ENCODE measurements at places on chromosomes 4 and X.

DNA sequence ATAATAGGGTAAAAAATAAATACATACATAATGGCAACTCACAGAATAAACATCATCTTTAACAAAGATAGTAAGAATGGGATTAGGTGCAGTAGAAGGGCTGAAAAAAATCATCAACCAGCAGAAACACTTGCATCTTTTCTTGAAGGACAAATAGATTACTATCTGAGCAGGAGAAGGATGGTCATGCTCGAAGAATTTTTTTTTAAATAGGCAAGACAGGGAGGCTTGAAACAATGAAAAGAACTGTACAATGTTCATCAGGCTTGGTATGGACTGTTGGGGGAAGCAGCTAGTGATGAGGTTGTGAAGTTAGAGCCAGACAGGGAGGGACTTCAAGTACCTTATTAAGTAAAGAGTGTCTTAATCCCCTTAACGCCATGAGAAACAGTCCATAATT lies 167.4 kb upstream of the LDB2 start:
- DNase-seq: no peak

- no peak for DNase-seq
These were observed 278.9 kb downstream of the INPP4B start for GRCh38 chr4:142567199-142567598.

GRCh38 chr4:61886131-61886530 lies 686.0 kb downstream of the ADGRL3 start:
- DNase-seq: no peak

- DNase-seq: no peak
These were observed 633.1 kb upstream of the FTHL17 start for GRCh38 chrX:31704938-31705337.

- peak; percentile 27 for DNase-seq
These were observed 8.8 kb downstream of the DDX53 start for GRCh38 chrX:23008431-23009099.

DNA sequence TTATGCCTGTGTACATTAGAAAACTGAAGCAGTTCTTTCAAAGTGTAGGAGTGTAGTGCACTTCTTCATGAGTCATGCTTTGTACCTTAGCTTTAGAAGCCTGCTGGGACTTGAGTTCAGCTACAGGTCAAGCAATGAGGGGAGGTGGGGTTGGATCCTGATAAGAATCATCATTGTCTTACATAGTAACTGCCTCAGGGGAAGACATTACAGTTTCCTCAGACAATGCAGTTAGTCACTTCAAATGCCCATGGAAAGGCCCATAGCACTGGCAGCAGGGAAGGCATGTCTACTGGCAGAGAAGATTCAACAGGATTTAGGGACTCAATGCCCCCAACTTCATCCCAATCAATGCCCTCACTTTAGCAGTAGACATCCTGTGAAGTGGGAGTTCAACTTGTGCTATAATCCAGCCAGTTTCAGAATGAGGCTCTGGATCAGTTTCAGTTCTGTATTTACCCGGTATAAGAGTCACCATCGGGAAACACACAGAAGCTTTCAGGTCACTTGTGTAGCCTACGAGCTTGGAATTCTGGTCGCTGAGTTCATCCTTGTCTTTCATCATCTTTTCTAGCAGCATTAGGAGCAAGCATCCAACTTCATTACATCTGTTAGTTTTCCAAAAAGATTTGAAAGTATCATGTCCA lies 1216.5 kb downstream of the RAPGEF2 start:
- DNase-seq: no peak

DNA sequence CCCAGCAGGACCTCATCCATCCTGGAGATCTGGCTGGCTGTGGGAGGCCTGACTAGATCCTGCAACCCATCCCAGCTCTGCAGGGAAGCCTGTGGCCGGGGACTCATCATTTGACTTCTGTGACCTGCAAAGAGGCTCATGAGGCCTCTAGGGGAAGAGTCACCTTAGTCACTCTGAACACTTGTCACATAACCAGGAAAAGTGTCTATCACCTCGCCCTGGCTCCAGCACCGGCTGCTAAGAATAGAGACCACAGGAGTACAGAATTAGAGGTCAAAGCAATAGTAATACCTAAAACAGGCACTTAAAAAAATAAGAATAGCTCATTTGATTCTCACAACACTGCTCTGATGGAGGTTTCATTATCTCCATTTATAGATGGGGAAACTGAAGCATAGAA lies 3.8 kb upstream of the NSG1 start:
- DNase-seq: no peak

GRCh38 chr4:26217961-26218676 lies 102.7 kb upstream of the RBPJ start:
- DNase-seq: peak; percentile 48

- no peak for DNase-seq
These were observed 95.7 kb downstream of the NLGN4X start for GRCh38 chrX:6132970-6133369.

GRCh38 chr4:5421416-5421815 lies 286.9 kb downstream of the EVC2 start:
- no peak for DNase-seq

DNA sequence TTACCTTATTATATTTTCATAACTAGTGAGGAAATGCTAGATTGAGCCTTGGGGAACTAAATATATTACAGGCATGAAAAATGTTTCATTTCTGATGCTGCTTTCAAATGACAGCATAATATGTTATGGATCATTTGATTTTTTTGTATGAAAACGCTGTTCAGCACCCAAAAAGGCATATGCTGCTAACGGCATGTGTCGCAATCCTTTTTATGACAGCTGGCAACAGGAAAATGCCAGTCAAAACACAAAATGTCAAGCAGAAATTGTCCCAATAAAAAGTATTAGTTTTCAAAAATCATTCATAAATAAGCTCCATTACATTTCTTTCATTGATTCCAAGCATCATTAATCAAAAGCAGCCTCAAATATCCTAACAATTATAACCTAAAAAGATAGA lies 1244.5 kb downstream of the PCDH7 start:
- DNase-seq: no peak

- peak; percentile 17 for DNase-seq
These were observed 8.3 kb upstream of the HAND2 start for GRCh38 chr4:173538148-173538908.

GRCh38 chr4:114304567-114304966 lies 294.0 kb upstream of the UGT8 start:
- DNase-seq: no peak

DNA sequence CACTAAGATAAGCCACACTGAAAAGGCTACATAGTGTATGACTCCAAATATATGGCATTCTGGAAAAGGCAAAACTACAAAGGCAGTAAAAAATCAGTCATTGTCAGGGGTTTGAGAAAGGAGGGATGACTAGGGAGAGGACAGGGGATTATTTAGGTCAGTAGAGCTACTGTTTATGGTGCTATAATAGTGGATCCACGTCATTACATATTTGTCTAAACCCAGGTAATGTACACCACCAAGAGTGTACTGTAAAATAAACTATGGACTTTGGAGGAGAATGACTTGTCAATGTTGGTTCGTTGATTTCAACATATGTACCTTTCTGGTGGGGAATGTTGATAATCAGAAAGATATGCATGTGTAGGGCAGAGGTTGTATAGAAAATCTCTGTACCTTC lies 837.6 kb downstream of the FAM133A start:
- no peak for DNase-seq

DNA sequence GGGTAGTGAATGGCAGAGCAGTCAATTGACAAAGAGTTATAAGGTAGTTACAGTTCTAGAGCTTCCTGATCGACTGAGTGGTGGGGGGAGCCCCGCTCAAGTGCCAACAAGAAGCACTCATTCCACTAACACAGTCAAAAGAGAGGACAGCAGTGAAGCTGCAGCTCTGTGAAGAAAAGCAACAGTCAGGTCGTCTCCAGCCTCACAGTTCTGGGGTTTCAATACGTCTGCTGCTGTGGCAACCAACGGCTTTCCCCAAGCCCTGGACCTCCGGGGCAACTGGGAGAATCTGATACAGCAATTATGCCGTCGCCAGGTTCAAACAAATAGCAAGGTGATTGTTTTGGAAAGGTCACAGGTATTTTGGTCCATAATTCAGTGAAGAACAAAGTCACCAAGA lies 30.8 kb downstream of the GPM6B start:
- no peak for DNase-seq

GRCh38 chr4:159272273-159273140 lies 169.6 kb downstream of the RAPGEF2 start:
- DNase-seq: no peak

DNA sequence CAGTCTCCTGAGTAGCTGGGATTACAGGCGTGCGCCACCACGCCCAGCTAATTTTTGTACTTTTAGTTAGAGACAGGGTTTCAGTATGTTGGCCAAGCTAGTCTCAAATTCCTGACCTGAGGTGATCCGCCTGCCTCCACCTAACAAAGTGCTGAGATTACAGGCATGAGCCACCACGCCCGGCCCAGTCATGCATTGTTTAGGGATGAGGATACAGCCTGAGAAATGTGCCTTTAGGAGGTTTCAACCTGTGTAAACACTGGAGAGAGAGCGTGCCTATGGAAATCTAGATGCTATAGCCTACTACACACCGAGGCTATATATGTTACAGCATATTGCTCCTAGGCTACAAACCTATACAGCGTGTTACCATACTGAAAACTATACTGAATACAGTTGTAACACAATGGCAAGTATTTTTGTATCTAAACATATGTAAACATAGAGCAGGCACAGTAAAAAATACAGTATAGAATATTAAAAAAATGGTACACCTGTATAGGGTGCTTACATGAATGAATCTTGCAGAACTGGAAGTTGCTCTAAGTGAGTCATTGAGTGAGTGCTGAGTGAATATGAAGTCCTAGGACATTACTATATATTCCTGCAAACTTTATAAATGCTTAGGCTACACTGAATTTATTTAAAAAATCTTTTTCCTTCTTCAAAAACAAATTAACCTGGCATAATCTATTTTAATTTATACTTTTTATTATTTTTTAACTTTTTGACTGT lies 588.2 kb upstream of the ADGRL3 start:
- DNase-seq: no peak

DNA sequence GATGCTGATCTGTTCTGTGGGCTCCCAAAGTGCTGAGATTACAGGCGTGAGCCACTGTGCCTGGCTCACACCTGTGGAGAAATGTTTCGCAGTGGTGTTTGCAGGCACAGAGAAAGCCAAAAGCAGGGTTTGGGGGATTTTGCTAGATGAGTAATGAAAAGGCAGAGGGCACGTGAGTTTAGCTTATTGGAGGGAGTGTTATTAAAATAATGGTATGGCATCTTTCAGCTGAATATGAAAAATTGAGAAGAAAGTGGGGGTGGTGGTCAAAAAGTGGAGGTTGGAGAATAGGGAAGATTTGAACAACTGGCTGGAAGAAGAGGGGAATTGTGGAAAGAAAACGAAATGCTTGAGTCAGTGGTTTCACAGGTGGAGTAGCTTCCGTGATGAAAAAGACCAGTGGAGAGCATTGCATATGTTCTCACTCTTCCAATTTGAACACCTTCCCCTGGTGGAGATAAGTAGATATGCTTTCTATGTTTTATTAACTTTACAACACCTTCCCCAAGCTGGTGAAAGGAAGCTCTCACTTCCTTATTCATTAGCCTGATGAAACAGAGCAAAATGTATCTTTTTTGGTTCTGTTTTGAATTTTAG lies 1.1 kb upstream of the CHST7 start:
- no peak for DNase-seq
